ENCODE measurements at places on chromosomes 3 and 15.
A peak's percentile ranks its signal among the peaks of the same experiment; 100 is the strongest.

GRCh38 chr3:39491014-39491413 is 23.5 kb downstream of the MOBP start:
- no peak for DNase-seq

DNA sequence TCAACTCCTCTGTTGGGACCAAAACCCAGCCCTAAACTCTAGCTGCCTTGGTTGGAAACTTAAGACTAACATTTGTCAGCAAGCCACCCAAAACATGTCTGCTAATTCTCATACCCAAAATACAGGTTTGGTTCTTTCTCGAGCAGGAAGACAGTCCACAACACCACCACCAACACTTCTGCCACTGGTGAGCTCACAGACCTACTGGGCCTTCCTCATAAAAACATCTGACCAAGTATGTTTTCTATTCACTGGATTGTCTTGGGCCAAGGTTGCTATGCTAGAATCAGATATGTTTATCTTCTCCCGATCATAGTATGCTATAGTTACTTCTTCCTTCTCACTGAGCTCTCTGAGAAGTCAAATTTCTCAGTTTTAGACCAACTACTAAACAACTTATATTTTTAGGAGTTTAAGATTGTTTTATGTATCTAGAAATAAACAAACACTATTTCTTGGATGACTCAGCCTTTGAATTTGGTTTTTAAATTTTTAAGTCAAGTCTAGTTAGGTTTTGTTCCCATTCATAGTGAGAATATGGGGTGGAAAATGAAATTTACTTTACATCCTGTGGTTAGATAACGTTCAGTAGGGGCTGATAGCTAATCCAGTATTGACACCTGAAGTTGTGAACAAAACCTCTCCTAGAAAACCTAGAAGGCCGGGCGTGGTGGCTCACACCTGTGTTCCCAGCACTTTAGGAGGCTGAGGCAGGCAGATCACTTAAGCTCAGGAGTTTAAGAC is 360.5 kb downstream of the RSL24D1 start:
- DNase-seq: no peak

DNA sequence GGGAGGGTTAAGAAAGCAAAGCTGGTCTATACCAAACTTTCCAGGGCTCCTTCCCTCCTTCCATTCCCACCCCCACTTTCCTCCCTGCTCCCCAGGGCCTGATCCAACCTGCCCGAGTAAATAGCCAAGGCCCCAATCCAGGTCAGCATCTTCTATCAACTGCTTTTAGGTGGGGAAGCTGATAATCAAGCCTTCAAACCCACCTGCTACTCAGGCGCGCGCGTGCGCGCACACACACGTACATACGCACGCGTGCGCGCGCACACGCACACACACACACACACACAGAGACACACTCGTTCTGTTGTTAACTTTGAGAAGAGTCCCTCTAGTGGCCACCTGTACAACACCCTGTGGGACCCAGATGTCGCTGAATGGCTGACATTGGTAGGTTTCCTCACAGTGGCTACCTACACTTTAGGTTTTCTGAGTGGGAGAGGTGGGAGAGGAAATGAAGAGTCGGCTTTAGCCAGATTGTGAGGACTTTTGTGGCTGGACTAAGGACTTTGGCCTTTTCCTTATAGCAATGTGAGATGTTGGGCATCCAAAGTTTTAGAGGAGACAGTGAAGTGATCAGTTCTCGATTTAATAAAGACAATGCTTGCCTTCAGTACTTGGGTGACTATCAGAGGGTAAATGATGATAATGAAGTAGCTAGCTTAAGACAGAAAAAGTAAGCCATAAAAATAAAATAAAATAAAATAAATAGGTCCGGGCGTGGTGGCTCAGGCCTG is 179.9 kb upstream of the C2CD4B start:
- no peak for DNase-seq

GRCh38 chr3:52039846-52040245 is 16.5 kb downstream of the DUSP7 start:
- DNase-seq: peak; percentile 99

DNA sequence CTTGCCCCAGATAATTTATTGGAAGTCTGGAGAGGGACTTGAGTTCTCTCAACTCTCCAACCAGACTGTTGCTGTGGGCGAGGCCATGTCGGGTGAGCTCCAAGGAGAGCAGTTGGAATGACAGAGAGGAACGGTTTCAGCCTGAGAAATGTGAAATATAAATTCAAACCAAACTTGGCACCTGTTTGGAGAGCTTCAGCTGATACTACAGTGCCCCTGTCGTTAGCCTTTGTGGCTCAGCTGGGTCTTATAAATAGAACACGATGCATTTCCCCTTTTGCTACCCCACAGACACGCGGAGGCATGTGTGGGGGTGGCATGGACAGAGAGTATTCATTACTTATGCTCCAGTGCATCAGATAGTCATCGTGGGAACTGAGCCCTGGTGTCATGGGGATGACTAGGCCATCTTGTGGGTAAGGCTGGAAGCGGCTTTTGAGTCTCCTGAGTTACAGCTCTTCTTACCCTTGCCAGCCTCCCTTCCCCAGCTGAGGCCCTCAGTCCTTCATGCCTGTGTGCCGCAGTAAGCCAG is 15.6 kb downstream of the SMAD3 start:
- DNase-seq: no peak

- peak; percentile 20 for DNase-seq
Measured at GRCh38 chr3:106457281-106458180, 588.7 kb upstream of the CBLB start.

DNA sequence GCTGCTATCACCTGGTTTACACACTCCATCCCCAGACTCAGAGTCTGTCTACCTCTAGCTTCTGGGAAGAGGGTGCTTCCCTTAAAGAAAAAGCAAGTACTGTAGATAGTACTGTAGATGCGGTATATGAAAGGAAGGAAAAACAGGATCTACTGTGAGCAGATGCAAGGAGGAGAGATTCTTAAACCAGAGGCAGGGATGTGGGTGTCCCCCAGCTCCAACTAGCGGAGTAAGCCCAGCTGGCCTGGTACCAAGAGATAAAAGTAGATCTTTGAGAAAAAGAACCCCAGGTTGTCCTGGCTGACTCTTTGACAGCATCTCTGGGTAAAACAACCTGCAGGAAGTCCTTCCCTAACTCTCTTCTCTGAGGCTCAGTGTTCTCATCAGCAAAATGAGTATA is 523.7 kb upstream of the PROK2 start:
- no peak for DNase-seq

DNA sequence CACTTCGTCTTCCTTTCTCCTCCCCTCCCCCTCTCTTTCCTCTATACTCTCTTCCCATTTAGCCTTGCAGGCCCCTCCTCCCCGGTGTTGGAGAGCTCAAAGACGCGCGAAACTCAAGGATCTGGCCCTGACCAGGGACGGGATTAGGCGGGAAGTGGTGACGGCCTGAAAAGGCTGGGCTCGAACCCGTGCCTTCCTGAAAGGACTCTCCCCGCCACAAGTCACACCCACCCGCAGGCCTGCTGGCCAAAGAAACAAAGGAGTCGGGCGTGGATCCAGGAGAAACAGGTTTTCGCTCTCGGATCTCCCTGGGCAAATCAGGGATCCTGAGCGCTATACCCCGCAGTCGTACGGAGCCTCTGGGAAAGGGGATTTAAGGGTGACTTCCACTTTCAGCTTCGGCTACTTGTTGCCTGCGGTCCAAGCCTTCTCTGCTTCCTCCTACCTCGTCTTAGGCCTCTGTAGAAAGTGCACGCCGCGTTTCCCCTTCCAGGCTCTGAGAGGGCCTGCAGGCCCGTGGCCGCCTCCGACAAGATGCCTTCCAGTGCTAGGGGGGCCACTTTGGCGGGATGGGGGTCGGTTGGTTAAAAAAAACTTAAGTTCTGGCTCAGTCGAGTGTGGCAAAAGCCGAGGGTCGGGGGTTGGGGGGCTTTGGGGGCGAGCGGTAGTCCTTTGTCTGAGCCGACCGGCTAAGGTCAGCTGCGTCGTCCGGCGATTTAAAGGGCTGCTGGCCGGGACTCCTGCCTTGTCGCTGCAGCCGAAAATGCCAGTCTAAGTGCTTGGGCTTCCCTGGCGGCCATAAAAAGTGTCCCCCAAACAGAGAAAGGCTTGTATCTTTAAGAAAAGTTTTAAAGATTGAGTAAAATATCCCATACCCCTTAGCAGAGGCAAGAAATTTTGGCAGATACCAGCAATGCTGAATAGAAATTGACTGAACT is 8.2 kb downstream of the ZIC4 start:
- DNase-seq: no peak

DNA sequence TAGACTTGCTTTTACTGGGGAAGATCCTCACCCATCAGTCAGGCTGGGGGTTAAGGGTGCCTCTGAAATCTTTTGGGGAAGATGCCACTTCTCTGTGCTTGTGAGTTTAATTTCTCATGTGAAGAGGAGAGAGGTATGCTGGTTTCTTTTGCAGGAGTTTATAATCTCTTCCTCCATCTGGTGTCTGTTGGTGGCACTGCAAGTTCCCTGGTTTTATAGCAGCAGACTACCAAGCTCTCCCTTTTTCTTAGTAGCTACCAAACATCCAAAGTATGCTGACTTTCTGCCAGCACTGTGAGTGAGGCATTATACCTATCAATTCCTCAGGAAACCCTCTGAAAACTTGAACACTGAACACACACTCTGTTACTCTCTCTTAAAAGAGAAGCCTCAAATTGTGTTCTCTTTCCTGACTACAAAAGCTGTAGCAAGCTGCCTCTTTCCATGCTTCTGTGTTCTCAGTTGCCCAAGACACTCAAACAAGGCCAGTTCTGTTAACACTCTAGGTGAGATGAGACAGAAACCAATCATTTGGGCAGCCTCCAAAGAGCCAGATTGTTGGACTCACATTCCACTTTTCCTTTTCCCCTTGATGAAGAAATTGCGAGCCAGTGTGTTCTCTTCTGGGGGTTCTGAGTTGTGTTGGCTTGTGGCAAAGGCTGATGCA is 299.5 kb downstream of the GAP43 start:
- DNase-seq: no peak

GRCh38 chr3:170703121-170703588 is 117.3 kb upstream of the SLC7A14 start:
- no peak for DNase-seq

GRCh38 chr3:188867691-188868265 is 304.0 kb upstream of the TPRG1 start:
- no peak for DNase-seq

- DNase-seq: no peak
Measured at GRCh38 chr3:16604887-16605602, at the start of gene DAZL. DAZL (minus strand) TSS chr3:16605423; CDS start chr3:16605205, 218 bp downstream.

GRCh38 chr15:42707873-42708544 is 28.9 kb downstream of the CDAN1 start:
- DNase-seq: no peak

GRCh38 chr15:82799183-82799841 is 6.6 kb downstream of the FSD2 start:
- DNase-seq: no peak

DNA sequence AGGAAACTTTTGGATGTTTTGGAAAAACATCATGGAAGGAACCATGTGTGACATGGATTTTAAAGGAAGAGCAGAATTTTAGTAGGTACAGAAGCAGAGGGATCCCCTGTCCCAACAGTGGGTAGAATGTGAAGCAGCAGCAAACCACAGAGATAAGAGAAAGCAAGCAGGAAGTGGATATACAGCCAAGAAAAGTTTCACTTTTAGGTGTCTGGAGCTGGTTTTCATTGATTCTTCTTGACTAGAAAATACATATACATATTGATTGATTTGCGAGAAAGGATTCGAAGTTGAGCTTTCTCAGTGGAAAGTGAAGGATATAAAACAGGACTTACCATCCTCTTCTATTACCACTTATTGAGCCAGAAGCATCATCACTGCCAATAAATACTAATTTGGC is 133.5 kb downstream of the KCNMB2 start:
- no peak for DNase-seq
